Stimulated activated naive CD4-positive, alpha-beta T cell (primary cell): ENCODE measurements at places on chromosomes 16 and 17.

DNA sequence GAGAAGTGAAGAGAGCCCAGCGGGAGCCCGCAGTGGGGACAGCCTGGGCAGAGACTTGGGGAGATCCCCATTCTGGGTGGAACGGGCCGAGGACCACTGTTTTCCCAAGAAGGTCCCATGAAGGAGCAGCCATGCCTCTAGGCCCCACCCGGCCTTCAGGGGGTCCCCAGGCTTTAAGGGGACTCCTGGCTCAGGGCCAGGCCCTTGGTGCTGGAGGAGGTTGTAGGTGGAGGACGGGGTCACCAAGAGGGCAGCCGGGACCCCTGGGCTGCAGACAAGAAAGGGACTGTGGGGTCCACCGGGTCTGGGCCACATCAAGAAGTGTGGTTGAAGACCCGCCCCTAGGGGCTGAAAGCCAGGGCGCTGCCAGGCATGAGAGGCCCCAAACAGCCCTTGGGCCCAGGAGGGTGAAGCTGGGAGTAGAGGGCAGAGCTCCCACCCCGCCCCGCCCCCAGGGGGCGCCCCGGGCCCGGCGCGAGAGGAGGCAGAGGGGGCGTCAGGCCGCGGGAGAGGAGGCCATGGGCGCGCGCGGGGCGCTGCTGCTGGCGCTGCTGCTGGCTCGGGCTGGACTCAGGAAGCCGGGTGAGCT is at the start of gene PRSS21:
Gene PRSS21 (plus strand): TSS at position 487 of the 589 bp plus-strand sequence. CDS start 32 bp downstream, at position 519.
- no peak for DNase-seq

DNA sequence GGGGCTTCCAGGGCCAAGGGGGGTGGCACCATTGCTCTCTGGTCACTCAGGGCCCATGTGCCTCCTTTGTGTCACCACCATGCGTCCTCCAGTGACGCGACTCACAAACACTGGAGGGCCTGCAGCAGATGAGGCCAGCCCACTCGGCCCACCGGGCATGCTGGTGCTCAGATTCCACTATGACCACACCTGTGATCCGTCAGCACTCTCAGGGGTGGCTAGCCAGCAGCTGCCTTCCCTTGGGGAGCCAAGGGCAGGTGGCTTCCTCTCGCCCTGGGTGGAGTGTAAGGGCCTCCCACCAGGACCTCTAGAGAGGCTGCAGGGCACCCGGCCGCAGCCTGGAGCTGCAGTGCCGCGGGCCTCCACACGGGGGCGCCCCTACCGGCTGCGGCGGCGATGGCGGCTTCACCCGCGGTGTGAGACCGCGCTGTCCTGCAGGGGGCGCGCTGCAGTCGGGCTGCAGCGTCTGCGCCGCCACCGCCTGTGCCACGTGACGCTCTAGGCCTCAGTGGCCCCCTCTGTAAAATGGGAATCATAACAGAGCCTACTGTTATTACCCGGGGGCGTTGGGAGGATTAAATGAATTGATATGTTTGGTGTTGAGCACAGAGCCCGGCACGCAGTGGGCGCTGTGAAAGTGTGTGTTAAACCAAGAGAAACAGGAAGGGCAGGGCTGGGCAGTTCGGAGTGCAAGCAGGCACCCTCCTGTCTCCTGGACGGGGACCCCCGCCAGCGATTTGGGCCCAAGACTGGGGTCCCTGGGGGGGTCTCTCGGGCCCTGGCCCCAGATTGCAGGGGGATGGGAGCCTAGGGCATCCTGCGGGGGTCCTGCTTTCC is 192.4 kb upstream of the GSE1 start:
- peak; percentile 81 for DNase-seq

DNA sequence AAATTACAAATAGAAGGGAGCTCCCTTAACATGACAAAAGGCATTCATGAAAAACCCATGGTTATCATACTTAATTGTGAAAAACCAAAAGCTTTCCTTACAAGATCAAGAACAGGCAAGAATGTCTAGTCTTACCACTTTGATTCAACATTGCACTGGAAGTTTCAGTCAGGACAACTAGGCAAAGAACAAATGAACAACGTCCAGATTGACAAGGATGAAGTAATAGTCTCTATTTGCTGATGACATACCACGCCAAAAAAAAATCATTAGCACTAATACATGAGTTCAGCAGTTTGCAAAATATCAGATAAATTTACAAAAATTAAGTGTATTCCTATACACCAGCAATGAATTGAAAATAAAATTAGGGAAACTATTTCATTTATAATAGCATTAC is 200.2 kb downstream of the TOX3 start:
- DNase-seq: no peak

DNA sequence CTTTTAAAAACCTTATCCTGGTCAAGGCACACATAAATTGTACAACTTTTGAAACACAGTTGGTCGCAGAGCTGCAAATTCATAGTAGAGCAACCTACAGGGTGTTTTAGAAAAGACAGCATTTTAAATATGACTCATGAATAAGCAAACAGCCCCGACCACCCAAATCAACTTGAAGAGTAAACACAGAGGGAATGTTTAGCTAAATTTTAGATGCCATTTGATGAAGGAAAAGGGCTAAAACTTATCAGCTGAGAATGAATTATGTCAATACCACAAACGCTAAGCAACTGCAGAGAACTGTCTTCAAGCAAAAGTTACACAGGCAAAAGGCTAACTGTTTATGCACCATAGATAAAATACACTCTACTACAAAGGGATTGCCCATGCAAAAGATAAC is 427.5 kb upstream of the PSMD7 start:
- no peak for DNase-seq

DNA sequence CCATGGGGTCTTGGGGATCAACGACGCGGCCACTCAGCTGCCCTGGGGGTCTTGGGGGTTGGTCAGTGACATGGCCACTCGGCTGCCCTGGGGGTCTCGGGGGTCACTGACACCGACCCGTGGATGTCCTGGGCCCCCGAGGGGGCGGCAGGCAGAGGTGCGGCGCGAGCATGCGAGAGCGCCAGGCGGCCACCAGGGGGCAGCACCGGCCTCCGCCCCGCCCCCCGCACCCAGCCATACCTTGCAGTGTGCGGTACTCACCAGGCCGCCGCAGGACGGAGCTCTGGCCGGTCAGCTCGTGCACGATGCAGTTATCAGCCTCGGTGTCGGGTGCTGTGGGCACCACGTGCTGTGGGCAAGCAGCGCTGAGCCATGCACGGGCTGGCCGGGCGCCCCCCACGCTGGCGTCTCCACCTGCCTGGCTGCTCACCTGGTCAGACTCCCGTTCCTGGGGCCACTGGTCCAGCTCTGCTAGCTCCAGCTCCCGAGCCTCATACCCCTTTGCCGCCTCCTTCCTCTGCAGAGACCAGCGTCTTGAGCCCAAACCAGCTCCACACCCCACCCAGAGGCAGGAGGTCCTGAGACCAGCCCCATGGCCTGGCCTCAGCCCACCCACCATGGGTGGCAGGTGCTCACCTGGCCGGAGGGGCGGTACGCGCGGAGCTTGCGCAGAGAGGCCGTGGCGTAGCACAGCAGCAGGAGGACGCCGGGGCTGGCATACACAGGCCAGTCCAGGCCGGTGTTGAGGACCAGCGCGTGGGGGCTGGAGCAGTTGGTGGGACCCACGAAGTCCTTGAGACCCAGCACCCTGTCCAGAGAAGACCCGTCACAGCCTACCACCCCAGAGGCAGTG is 31.2 kb downstream of the CTU2 start:
- peak; percentile 62 for DNase-seq

DNA sequence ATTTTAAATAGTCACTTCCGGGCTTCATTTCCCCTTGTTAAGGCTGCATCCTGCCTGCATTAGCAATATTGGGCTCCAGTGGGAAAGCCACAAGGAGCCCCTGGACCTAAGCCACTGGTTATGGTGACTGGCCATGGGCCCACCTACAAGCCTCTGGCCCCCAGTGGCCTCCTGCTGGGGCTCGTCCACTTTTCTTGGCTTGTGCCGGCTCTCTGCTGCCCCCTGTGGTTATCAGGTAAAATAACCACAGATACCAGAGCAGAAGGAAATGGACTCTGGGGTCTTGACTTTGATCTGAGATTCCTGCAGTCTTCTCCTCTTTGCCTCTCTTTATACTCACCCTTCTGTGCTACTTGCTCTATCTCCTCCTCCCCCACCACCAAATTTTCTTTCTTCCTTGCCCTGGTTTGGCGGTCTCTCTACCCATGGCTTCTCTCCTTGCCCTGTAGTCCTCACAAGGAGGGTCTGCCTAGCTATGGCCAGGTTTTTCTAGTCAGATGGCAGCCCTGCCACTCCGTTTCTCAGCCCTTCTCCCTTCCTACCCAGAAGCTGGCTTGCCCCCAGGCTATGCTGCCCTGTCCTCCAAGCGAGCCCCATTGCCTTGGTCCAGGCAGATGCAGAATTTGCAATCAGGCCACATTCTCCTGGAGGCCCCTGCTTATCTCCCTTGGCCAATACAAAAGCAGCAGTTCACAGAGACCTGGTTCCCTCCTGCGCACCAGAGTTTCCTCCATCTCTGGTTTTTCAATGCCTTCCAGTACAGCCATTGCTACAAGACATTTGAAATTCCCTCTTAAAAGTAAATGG is 82.9 kb upstream of the RCVRN start:
- no peak for DNase-seq

- no peak for DNase-seq
These were observed 61.4 kb upstream of the ARHGAP44 start for GRCh38 chr17:12727881-12728280.

DNA sequence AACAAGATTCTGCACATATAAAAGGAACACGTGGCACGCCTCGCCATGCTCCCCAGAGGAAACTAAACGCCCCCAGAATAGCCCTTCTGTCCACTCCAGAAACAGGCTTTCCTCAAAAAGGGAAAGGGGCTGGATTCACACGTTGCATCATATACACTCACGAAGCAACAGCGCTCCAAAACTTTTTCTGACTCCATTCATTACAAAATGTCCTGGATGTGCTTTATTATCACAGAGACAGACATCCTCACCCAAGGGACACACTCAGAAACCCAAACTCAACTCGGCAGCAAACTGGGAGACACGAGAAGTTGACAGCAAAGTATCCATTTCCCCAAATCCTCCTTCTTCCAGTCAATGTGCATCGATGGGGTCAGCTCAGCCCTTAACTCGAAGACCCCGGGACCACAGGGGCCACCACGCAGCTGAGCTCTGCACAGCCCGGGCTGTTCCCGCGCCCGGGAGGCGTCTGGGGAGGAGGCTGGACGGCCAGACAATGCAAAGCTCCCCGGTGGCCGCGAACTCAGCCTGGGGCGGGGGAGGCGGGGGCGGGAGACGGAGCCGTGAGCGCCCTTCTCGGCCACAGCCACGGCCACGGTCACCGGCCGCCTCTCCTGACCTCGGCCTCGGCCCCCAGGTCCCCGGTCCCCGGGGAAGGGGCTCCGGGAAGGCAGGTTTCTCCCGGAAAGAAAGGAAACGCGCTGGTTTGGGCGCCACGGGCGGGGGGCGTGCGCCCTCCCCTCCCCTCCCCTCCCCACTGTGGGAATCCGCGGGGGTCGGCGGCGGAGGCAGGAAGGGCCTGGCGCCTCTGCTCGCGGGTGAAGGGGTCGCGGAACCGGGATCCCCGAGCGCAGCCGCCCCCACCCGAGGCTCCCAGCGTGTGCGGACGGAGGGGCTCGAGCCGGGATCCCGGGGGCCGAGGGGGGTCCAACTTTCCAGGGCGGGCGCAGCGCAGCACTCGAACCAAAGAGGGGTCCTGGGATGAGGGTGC is 1.2 kb downstream of the NXN start:
- DNase-seq: no peak

- DNase-seq: no peak
These were observed 13.3 kb downstream of the UTS2R start for GRCh38 chr17:82384730-82385481.

DNA sequence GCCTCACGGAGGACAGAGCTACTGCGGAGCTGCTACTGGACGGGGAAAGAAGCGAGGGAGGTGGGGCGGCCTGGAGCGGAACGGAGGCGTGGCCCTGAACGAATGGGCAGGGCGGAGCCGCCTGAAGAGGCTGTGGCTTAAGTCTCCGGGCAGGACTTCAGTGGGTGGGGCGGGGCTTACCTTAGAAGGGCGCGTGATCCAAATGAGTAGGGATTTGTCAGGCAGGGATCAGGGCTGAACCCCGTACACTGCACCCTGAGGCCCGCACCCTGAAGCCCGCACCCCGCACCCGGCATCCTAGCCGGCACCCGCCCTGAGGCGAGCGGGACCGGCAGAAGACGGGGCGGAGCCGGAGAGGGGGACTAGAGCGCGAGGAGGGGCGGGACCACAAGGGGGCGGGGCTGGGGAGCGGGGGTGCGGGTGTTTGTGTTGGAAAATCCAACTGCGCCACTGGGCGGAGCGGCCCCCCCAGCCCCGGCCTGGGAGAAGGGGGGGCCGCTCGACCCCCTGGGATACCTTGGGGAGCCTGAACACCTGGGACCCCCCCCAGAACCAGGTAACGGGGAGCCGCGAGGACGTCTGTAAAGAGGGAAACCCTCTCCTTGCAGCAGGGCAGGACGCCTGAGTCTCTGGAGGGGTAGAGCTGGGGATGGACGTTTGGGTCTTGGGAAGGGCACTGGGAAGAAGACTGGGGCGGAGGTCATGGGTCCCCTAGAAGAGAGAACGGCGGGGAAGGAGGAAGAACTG is at the start of gene KDM6B:
Gene KDM6B (plus strand): TSS at position 423 of the 747 bp plus-strand sequence. CDS start 11,338 bp downstream, outside the sequence.
- peak; percentile 90 for DNase-seq

GRCh38 chr16:72739577-72739976 is 308.4 kb downstream of the ZFHX3 start:
- DNase-seq: no peak

DNA sequence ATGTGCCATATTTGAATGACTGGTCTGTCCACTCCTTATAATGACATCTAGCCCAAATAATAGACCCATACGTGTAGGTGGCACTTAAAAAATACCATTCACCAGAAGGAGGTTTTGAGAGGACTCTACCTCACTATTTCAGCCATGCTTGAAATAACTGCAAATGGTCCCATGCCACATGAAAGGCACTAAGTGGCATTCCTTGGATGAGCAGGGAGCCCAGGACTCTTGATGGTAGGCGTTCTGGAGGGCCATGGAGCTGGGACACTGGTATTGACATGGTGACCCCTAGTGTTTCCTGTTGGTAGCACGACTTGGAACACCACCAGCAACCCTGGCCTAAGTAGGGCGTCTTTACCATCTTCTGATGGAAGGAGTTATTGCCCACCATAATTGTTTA is 148.7 kb upstream of the ZFHX3 start:
- DNase-seq: peak; percentile 2

DNA sequence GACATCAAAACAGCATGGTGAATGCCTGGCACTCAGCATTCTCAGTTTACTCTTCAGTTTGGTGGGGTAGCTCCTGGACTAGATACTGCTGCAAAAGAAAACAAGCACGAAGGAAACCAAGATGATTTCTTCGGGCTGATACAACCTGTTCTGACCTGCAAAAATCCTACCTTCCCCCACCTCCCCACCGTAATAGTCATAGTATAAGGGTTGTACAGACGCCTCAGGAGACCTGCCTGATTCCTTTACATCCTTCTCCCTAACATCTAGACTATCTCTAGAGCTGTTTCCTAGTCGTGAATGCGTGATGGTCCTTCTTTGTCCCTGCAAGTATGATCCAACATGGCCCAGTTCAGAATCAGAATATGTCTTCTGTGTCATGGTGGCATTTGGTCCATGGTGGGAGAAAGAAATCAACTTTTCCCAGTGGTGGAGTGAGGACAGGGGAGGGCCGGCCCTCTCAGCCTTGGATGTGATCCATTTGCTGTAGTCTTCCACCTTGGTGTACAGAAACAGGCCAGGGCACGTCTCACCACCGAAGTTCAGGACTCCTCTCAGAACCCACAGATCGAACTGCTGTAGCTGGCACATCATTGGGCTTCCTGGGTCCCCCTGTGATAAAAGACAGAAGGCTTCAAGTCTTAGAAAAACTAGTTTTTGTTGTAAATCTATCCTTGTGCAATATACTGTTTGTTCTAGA is 14.5 kb downstream of the PRSS54 start:
- no peak for DNase-seq
